ENCODE measurements at places on chromosomes 4 and X.

- DNase-seq: no peak
Observed at GRCh38 chrX:129559783-129560182, 19.7 kb downstream of the OCRL start.

- peak; percentile 10 for DNase-seq
Observed at GRCh38 chr4:142582340-142582739, 263.8 kb downstream of the INPP4B start.

DNA sequence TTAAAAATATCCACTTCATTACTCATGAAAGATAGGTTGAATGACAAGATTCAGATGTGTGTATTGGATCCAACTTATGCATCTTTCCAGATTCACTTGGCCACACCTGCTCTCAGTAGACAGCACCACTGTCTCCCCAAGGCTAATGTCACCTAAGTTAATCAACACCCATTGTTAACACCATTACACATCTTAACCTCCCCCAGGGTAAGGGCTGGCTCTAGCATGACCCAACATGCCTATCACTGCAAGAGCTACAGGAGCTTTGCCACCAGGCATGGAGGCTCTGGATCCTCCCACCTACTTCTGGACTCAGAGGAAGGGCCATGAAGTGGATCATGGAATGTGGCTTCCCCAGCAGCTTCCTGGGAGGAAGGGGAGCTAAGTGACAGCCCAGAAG lies 32.8 kb upstream of the LSM6 start:
- no peak for DNase-seq

GRCh38 chr4:14294611-14295010 lies 667.1 kb upstream of the BOD1L1 start:
- DNase-seq: no peak

DNA sequence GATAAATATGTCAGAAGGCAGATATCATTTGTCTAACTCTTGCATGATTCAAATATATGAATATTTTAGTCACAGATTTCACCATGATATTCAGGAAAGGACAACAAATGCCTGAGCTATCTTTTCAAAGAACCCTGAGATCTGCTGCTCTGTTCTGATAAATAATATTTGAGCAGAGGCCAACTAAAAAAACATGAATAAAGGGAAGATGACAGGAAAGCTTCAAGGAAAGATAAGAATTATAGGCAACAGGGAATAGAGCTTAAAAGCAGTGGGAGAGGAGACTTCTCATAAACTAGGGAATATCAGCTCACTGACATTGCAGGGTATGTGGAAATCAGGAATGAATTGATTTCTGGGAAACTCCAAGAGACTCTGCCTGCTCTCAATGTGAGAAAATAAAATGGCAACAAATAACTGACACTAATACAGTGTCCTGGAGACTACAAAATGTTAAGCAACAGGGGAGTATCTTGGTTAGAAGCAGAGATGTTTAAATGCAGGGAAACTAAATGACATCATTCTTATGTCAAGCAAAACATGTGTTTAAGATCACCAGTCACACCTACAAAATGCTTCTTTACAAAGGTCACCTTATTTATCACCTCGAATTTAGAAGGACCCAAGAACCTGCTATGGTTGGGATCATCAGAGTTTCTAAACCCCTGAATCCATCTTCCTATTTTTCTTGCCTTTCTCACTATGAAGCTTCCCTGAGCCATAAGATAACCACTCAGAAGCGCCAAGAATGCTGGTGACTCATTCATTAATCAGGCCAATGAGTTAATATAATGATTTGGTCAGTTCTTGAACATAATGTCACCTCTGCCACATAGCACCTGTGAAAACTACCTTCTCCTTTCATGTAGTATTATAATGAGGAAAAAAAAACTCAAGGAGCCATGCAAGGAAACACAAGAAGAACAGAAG lies 78.1 kb downstream of the NDST3 start:
- no peak for DNase-seq

GRCh38 chr4:151862766-151863165 lies 102.0 kb upstream of the GATB start:
- DNase-seq: no peak

DNA sequence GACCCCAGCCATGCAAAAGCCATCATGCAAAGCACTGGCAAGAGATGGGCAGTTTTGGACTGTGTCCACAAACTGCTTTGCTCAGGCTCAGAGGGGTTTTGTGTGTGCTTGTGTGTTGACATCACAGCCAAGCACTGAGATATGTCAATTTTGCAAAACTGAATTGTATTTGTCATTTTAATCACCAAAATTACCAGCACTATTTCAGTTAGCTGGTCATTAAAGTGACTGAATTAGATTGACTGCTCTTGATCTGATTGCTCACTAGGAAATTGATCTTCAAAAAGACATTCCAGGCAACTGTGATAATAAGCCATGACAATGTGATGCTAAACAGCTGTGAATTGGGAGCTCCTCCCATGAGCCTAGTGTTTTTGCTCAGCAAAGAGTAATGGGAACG lies 337.3 kb upstream of the GNPDA2 start:
- no peak for DNase-seq

DNA sequence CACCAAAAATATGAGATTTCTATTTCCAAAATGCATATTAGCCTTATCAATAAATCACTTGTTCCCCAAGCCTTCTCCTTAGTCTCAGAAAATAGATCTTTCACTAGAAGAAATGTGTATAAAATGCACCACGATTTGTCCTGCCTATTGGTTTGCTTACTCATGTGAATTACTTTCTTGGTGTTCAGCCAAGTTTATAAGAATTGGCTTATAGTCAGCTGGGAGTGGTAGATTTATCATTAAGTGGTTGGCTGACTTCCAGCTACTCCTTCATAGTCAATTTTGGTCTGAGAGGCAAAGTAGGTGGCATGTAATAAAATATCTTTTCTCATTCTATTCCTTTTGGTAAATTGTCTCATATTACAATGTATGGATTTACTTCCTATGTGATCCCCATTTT lies 1.3 kb downstream of the SULT1E1 start:
- no peak for DNase-seq
